ENCODE measurements at places on chromosomes 6 and 20.

DNA sequence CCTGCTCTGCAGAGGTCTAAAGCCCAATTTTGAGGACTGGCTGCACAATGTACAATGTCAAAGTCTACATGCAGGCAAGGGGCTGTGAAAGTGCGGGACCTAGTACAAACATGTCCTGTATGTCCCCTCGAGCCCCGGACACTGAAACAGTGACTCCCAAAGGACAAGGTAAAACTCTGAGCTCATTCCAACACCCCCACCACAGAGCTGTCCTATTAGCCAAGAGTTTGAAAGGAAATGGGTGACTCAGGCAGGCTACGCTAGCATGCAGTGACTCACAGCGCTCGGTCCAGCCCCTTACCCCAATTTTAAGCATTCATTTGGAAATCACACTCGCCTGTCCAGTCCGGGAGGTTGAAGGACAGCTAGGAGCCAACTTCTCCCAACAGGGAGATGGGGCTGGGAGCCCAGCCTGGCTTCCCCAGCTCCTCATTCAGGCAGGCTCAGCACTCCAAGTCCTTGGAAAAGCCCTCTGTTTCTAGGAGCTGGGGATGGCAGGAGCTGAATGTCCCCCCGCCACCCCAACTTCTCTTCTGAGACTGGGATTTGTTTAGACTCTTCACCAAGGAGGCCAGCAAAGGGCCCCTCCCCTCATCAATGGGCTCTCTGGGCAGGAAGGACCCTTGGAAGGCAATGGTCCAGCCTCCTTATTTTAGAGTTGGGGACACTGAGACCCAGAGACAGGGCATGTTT lies 3.9 kb downstream of the SDC4 start:
- DNase-seq, result no peak

DNA sequence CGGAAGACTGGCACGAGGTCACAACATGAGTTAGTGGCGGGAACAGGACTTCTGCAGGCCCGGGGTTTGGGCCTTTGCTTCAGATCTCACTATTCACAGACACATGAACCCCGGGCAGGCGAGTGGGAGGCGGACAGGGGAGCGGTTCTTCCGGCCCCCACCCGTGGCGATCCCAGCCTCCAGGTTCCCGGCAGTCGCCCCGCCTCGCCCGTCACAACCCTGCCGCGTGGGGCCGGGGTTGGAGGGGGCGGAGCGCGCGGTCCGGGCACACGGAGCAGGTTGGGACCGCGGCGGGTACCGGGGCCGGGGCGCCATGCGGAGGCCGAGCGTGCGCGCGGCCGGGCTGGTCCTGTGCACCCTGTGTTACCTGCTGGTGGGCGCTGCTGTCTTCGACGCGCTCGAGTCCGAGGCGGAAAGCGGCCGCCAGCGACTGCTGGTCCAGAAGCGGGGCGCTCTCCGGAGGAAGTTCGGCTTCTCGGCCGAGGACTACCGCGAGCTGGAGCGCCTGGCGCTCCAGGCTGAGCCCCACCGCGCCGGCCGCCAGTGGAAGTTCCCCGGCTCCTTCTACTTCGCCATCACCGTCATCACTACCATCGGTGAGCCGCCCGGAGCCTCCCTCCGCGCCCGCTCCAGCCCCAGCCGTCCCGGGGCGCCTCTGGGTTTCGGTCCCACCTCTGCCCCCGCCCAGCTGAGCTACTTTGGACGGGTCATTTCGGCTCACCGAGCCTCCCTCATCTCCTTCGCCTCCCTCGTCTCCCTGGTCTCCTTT lies at the start of gene KCNK15:
KCNK15 (plus strand) TSS at position 268 of the 769 bp plus-strand sequence; CDS start at position 314, 46 bp downstream.
- DNase-seq, result peak; percentile 8

- no peak for DNase-seq
Measured at GRCh38 chr6:30820193-30820592, 64.1 kb upstream of the DDR1 start.

DNA sequence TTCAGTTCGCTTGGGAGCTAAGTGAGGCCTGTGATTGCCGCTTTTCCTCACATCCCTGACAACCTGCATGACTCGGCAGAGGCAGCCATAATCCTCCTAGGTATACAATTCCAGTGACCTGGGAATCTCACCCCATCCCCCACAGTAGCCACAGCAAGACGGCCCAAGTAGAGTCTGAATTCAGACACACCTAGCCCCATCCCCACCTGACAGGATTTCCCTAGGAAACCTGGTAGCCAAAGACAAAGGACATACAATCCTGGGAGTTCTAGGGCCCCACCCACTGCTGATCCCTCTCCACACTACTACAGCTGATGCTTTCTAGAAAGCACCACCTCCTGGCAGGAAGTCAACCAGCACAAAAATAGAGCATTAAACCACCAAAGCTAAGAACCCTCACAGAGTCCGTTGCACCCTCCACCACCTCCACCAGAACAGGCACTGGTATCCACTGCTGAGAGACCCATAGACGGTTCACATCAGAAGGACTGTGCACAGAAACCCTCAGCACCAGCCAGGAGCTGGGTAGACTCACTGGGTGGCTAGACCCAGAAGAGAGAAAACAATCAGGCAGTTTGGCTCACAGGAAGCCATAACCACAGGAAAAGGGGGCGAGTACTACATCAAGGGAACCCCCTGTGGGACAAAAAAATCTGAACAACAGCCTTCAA lies 17.9 kb upstream of the RUNX2 start:
- no peak for DNase-seq

DNA sequence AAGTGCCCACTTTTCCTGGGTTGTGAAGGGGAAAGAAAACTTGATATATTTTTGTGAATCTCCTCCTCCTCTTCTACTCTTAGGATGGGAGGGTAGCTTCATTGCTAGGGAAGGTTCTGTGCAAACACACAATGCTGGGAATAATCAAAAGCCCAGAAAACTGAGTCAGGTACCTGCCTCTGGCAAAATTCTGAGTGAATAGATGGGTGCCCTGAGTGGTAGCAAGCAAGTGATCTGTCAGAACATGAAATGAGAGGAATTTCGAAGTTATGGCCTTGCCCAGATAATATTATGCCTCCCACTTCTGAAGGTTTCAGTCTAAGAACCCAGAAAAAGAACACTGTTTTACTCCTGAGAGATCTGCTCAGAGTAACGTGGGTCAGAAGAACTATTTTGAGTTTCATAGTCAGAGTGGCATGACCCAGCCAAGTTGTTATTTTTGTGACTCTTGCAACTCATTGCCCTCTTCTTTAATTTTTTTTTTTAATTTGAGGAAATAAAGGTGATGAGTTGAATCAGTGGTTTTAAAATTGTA lies 158.3 kb downstream of the BMP2 start:
- DNase-seq, result no peak

DNA sequence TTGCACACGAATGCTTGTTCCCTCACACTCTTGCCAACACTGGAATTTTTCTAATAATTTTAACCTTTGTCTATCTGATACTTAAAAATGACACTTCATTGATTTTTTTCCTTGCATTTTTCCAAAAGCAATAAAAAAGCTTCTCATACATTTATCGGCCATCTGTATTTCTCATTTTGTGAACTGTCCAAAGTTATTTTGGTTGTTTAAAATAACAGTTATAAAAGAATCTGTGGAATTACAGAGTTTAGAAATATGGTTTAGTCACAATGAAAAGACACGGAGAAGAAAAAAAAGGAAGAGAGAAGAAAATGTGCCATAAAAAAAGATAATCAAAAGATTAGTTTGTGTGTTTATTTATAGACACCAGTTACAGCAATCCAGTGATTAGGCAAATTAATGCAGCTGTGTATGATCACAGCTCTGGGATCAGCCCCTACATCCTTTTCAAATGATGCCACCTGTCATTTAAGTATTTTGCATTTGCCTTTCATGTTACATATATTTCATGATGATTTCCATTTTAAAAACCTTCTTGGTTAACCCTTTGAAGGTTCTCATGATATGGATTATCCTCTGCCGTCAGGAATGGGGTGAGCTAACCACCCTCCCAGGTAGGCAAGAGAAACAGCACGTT lies 171.7 kb downstream of the BACH2 start:
- no peak for DNase-seq

DNA sequence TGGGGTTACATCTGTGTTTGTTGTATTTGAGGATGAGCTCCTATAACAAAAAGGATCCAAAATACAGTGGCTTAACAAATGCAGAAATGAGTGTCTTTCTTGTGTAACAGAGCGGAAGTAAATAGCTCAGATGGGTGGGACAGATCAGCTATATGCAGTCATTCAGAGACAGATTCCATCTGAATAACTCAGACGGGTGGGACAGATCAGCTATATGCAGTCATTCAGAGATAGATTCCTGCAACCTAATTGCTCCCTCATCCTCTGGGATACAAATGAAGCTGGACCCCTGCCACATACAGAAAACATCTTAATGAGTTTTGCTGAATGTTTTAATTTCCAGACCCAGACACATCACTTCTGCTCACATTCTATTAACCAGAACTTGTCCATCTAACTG lies 332.3 kb downstream of the BCKDHB start:
- no peak for DNase-seq

- DNase-seq, result no peak
Measured at GRCh38 chr6:45658958-45659357, 281.2 kb upstream of the SUPT3H start.

- no peak for DNase-seq
Measured at GRCh38 chr6:322940-323729, 30.8 kb downstream of the DUSP22 start.

GRCh38 chr20:21394551-21394950 lies 2.8 kb downstream of the NKX2-4 start:
- no peak for DNase-seq

GRCh38 chr6:133502441-133503335 lies 261.5 kb downstream of the EYA4 start:
- DNase-seq, result no peak

- no peak for DNase-seq
Measured at GRCh38 chr20:63295422-63295821, 2.4 kb downstream of the COL20A1 start.

- no peak for DNase-seq
Measured at GRCh38 chr6:146595972-146596731, 2.6 kb upstream of the ADGB start.

DNA sequence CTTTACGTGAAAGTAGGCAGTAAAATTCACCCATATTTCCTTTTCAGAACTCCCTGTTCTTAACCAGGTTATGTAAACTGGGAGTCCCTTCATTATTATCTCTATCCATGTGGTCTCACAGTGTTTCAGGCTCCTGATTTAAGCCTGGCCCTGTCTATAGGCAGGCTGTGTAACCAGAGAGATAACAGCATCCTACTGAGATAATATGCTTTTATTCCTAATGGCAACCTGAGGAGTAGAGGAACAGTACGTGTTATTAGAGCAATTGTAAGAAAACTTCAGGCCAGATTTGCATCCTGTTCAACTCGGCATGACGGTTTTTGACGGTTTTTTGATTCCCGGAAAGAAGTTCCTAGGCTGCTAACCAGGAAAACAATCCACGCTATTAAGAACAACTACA lies 16.9 kb downstream of the FUT9 start:
- DNase-seq, result no peak

GRCh38 chr6:105894556-105894955 lies 191.6 kb upstream of the PRDM1 start:
- no peak for DNase-seq

DNA sequence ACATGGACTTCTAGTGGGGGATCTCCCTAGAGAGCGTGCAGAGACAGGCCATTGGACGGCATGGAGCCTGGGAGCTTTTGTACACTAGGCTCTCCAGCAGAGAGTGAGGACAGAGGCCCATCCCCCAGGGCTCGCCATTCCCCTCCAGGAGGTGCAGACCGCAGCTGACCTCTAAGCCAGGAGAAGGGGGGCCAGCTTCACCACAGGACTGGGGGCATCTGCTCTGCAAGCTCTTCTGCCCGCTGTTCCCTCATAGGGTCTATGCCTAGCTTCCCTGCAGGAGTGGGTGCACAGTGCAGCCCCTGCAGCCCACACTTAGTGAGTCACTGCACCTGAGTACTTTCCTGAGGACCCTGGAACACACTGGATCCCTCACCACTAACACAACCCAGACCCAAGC lies 94.4 kb downstream of the FHL5 start:
- no peak for DNase-seq

DNA sequence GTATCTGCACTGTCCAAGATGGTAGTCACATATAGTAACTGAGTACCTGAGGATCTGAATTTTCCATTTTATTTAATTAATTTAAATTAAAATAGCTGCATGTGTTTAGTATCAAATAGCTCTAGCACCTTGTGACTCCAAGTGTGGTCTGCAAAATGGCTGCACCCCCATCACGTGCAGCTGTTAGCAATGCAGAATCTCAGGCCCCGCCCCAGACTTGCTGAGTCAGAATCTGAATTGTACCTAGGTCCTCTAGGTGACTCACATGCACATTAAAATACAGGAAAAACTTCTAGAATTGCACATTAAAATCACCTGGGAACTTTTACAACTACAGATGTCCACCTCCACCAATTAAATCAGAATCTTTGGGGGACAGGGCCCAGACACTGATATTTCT lies 19.2 kb upstream of the FAM83C start:
- no peak for DNase-seq

- DNase-seq, result no peak
Measured at GRCh38 chr20:10040070-10040975, 5.5 kb downstream of the ANKEF1 start.

GRCh38 chr6:158006821-158007570 lies 25.3 kb downstream of the SYNJ2 start:
- DNase-seq, result no peak

DNA sequence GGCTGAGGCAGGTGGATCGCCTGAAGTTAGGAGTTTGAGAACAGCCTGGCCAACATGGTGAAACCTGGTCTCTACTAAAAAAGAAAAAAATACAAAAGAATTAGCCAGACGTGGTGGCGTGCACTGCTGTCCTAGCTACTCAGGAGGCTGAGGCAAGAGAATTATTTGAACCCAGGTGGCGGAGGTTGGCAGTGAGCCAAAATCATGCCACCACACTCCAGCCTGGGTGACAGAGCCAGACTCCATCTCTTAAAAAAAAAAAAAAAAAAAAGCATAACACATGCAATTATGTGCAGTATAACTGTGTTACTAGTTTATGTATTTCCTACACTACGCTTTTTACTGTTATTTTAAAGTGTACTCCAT lies 31.9 kb upstream of the FAM135A start:
- no peak for DNase-seq

- no peak for DNase-seq
Measured at GRCh38 chr6:7171119-7171518, 63.4 kb downstream of the RREB1 start.

DNA sequence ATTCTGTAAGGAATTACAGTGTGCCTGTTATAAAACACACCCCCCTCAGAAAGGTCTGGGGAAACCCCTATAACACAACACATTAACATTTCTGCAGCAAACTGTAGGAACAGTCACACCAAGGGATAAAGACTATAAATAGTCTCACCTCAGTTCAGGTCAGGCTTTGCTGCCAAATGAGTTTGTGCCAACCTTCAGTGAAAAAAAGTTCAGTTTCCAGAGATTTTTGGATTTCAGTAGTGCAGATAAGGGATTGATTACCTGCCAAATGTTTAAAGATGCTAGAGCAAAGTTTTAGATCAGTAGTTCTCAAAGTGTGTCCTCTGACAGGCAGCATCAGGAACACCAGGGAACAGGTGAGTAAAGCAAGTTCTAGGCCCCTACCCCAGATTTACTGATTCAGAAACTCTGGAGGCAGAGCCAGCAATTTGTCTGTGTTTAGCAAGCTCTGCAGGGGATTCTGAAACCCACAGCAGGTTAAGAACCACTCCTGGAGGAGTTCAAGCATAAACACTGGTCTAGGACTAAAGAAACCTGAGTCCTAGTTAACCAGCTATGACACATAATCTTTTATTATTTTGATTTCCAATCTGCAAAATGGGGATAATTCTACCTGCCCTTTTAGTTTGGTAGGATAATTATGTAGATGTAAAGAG lies 111.0 kb downstream of the RCAN2 start:
- no peak for DNase-seq

GRCh38 chr20:37414224-37415035 lies 68.5 kb downstream of the SRC start:
- no peak for DNase-seq

- no peak for DNase-seq
Measured at GRCh38 chr6:51213811-51214210, 395.1 kb downstream of the TFAP2B start.

GRCh38 chr20:52242237-52243230 lies 51.0 kb upstream of the ZFP64 start:
- DNase-seq, result no peak
